AG10803 (cell line): ENCODE measurements at places on chromosomes 3 and 15.

DNA sequence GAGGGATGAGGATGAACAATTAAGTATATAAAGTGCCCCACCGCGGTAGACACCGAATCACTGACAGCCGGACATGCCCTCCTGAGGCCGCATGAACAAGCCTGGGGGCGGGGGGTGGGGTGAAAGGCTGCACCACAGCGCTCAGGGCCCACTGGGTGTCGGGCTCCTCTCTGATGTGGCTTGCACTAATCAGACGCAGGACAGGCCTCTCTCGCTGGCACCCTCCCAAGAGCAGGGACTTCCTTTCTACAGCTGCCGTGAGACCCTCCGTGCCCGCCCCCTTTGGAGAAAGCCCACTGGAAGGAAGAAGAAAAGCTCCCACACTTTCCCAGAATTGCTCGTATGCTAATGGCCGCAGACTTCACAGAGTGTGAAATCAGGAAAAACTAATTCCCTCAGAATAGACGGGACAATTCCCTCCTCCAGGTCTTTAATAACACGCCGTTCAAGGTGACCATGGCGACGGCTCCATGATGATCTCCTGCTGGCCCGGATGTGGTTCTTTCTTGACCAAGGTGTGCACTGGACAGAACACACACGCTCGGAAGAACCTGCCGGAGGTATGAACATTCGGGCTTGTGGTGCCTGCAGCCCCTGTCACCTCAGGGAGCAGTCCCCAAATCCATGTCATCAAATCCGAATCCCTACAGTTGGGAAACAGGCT is 32.0 kb downstream of the IQSEC1 start:
- DNase-seq, result no peak

DNA sequence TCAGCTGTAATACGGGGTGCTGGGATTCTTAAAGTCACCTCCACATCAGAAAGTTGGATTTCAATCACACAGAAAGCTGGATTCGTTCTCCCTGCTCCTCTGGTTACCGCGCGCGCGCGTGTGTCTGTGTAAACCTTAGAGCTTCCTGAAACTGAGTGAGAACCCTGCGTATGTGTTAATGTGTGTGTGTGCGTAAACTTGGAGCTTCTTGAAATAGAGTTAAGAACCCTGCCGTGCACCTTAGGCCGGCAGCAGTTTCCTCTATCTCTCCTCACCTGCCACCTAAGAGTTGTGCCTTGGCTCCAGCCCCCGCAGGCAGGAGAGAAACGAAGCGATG is 531 bp downstream of the LZTFL1 start:
- DNase-seq, result peak; percentile 23

DNA sequence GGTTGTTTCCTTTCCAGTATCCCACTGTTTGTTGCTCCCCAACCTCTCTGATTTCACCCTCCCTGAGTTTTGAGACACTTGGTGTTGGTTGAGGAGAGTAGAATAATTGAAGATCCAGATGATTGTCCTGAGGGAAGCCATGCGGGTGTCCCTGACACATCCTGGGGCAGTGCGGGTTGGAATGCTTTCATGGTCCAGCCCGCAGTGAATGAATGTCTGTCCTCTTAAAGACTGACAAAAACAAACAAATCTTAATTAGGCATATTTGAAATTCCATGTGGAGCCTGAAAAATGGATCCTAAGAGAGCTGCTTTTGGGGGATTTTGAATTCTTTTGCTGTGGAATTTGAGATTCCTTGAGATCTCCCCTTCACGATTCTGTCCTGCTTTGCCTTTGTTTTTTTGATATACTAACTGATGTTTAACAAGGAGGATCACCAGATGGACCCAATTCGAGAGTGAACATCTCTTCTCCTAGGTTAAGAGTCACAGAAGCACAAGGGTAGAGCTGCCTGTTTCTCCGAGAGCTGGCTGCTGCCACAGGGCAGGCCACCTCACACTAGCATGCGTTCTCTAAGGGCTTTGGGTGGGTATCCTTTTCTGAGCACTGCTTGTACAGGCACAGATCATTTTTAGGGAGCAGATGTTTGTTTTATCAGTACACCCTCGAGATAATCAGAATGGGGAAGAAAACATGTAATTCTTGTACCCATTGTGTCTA is 47.4 kb downstream of the GPR171 start:
- DNase-seq, result no peak

GRCh38 chr3:196914866-196915265 is 27.5 kb downstream of the NCBP2 start:
- no peak for DNase-seq

GRCh38 chr3:23376516-23377248 is 173.6 kb downstream of the UBE2E2 start:
- peak; percentile 20 for DNase-seq

DNA sequence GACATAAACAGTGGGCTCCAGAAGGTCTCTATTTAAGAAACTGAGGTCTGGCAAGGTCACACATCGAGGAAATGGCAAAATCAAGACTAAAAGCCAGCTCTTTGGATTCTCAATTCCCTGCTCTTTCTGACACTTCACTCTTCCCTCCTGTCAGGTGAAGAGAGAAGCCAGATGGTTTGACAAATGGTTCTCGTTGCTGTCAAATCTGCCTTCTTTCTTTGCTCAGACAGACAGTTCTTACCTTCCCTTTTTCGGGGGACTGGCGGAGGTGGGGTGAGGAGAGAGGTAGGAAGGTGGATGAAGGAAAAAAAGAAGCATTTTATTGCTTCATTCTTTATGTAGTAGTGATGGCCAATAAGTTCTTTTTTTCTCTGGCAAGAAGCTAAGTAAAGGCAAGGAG is 133.4 kb downstream of the LPP start:
- no peak for DNase-seq

DNA sequence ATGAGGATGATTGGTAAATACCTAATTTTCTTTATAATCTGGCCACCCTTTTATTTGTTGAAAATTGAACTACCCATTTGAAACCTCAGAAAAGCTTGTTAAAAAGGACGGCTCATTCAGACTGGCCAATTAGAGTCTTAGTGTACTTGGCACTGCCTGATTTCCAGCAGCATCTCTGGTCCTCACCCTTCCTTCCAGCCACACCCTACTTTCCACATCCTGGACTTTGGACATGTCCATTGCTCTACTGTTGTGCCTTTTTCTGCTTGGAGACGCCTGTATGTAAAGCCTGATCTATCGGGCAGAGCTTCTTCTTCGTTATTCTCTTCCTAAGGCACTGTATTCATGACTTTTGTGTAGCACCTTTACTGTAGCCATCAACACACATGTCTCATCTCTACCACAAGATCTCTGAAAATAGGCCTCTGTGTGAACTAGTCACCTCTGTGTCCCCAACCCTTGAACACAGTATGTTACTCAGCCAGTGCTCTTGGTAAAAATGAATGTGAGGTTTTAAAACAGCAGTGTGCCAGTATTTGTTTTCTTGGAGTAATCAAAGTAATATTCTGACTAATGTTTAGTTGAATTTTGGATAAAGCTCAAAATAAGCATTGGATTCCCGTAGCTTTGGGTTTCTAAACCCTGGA is 6.8 kb downstream of the RBM5 start:
- no peak for DNase-seq
